ENCODE measurements at places on chromosomes 16 and 17.

DNA sequence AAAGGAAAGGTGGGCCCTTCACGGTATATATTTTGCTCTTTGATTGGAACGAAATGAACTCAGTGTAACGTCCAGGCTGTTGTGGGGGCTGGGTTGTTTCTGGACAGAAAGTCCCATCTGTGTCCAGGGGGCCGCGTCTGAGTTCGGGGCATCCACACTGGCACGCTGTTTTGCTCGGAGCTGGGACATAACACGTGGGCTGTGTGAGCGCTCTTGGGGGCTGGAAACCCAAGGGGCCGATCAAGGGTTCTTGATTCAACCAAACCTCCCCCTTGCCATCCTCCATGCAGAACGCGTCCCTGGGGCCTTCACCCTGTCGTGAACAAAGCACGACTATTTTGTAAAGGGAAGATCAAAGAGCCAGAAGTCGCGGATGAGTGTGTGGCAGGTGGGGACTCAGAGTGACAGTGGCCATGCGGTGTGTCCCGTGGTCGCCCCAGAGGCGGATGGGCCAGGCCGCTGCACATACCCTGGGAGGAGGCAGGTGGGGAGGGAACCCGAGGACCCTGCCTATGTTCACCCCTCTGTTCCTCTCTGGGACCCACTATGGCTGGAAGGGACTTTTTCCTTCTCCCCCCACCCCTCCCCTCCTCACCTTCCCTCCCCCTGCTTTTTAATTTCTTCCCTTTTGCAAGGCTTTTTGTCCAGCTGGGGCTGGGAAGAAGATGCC is 387.2 kb downstream of the SEC14L1 start:
- DNase-seq = no peak

- no peak for DNase-seq
These were observed 6.1 kb downstream of the ARHGAP27 start for GRCh38 chr17:45426561-45426960.

DNA sequence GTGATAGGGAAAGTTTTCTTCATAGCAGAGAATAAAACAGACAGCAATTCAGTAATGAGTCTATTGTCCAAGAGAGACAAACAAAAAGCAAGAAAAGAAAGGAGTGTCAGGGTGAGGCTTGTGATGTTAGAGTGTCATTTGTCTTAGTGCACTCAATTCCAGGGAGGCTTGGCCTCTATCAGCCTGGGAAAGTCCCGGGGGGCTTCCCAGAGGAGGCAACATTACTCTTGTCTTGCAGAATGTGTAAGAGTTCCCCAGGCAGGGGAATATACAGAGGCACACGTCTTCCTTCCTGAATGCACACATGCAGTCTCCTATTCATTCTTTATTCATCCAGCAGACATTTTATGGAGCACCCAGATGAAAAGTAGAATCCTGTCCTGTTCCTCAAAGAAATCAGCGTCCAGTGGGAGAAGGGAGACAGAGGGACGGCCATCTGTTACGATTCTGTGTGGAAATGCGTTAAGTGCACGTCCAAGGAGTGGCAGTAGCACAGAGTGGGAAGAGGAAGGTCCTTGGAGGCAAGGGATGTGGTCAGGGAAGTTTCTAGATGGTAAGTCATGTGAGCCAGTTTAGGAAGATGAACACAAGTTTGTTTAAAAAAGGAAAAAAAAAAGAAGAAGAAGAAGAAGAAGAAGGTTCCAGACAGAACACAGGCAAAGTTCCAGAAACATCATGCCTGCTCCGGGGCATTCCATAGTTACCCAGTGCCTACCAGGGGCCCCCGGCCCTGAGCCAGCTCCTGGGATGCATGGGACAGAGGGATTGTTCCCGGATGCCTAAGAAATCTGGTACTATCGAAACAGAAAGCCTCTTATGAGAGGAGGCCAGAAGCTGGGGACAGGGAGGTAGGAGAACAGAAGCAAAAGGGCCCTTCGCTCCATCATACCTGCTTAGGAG is 21.1 kb downstream of the CACNG4 start:
- DNase-seq = no peak

- DNase-seq = no peak
These were observed 25.4 kb upstream of the WSB1 start for GRCh38 chr17:27268394-27269085.

DNA sequence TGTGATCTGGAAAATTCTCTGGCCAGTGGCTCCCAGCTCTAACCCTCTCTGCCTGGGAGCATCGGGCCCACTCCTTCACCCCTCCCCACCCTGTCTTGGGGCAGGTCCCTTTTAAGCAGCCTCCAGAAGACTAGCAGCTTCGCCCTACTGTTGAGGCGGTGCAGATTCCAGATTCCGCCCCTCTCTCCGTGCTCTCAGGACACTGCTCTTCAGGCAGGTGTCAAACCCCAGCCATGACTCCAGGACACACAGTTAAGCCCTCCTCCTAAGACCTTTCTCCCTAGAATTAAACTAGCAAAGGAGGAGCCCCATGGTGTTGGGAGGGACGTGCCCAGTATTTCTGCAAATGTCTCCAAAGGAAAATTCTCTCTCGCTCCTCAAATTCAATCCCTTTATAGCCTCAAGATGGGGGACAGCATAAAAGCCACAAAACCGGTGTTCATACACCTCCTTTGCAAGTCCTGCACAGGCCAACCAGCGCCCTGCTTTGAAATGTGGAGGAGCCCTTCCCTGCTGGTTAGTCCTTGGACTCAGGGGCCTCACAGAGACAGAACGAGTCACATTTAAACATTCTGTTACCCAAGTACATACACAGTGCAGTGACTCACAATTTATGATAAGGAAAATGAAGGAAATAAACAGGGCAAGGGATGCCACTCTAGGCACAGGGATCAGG is 7.2 kb downstream of the LPO start:
- no peak for DNase-seq

GRCh38 chr17:2789700-2790099 is 6.5 kb upstream of the RAP1GAP2 start:
- DNase-seq = no peak

- no peak for DNase-seq
These were observed 668 bp downstream of the MMP15 start for GRCh38 chr16:58026139-58026704.

DNA sequence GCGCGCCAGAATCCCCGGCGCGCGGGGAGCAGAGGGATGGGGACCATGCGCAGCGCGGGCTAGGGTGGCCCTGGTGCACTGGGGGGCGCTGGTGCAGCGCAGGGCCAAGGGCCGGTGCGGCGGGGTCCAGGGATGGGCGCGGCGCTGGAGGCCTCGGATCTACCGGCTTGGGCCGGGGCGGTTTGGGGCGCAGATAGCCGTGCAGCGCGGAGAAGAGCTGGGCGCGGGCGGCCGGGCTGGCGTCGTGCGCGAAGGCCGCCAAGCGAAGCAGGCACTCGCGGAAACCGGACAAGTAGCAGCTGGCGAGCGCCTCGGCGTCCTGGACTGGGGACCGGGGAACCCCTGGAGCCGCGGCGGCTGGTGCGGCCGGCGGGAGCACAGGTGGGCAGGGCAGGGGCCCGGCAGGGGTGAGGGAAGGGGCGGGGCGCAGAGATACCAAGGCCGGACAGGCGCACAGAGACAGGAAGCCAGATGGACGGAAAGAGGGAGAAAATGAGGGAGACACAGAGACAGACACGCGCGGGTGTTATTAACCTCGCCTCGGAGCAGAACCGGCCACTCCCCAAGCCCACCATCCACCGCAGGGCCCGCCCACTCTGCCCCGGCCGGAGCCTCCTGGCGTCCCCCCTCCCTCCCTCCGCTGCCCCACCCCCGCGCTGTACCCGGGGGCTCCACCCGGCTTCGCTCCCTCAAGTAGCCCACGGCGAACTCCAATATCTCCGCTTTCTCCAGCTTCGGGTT is 2.1 kb downstream of the HES7 start:
- DNase-seq = no peak

- no peak for DNase-seq
These were observed 11.3 kb upstream of the CNOT1 start for GRCh38 chr16:58640949-58641348.

- no peak for DNase-seq
These were observed 3.7 kb upstream of the OR3A2 start for GRCh38 chr17:3389791-3390190.

DNA sequence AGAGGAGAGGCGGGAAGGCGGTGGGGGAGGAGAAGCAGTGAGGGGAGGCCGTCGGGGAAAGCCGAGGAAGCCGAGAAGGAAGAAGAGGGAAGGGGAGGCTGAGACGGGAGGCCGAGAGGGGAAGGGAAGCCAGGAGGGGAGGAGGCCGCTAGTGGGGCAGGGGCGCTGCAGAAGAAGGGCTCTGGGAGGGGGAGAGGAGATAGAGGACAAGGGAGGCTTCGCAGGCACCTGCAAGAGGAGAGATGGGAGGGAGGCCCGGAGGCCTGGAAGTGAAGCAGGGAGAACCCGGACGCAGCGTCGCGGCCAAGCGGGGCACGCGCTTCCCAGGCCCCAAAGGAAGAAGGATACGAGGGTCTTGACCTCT is 2.3 kb downstream of the C17orf58 start:
- no peak for DNase-seq

DNA sequence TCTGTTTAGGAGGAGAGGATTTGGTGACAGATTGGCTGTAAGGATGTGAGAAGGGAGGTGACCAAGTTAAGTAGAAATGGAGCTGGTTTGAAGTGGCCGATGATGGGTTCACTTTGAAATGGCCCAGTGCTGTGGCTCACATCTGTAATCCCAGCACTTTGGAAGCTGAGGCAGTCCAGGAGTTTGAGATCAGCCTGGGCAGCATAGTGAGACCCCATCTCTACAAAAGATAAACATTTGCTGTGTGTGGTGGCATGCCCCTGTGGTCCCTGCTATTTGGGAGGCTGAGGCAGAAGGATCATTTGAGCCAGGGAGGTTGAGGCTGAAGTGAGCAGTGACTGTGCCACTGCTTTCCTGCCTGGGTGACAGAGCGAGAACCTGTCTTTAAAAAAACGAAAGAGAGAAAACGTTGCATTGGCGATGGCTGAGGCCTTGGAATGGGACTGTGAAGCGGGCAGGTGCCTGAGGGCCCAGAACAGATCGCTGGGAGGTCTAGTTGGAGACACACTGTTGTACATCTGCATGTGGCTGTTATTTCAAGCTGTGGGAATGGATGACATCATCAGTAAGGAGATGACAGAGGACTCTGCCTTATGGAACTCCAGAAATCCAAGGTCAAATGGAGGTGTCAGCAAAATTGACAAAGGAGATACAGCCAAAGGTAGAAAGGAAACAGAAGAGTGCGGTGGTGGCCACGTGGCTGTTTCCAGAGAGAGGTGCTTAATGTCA is 5.5 kb downstream of the COG1 start:
- no peak for DNase-seq
